ENCODE measurements at places on chromosomes 11 and 22.

DNA sequence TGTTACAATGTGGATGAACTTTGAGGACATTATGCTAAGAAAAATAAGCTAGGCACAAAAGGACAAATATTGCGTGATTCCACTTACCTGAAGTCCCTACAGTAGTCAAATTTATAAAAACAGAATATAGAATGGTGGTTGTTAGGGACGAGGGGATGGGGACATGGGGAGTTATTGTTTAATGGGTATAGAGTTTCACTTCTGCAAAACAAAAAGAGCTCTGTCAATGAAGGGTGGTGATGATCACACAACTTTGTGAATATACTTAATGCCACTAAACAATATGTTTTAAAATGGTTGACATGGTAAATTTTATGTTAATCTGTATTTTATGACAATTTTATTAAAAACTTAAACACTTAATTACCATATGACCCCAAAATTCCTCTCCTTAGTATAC is 26.1 kb downstream of the INTS4 start:
- DNase-seq, result no peak

- DNase-seq, result no peak
These were observed 29.1 kb upstream of the AQP11 start for GRCh38 chr11:77560605-77561004.

GRCh38 chr11:120337355-120338106 is 1.3 kb downstream of the ARHGEF12 start:
- no peak for DNase-seq

- DNase-seq, result no peak
These were observed 121.2 kb downstream of the PDE3B start for GRCh38 chr11:14764579-14765527.

GRCh38 chr22:24542641-24543040 is 12.3 kb downstream of the GUCD1 start:
- DNase-seq, result no peak

DNA sequence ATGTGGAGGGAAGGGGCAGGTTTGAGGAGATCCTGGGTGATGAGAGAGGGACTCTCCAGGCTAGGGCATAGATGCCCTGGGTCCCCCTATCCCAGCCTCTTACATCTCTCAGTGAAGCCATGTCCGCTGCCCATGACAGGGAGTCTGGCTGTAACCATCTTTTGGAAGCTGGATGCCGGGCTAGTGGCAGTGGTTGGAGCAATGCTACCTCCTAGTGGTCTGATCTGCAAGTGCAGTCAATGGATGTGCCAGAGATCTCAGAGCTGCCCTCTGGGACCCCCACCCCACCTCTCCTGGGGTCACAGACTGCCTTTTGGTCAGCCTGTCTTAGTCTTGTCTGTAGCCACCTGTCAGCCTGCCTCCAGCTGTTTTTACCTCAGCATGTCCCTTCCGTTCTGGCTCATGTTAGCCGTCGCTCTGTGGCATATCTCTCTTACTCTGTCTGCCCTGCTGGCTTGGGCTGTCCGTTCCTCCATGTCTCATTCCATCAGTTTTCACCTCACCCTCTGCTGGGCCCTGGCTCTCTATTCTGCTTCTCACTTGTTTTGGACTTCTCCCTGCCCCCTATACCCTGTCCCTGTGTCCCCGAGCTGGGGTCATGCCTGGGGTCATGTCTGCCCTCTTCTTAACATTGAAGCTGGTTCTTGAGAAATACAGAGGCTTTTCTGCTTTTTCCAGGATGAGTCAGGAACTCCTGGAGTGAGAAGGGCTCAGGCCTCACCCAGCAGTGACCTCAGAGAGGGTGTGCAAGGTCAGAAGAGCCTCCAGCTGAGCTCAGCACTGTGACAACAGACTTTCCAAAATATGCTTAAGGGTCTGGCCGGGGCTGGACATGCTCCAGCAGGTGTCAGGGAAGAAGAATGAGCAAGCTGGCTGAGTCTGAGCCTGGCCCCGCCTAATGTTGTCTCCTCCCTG is 52.0 kb upstream of the THY1 start:
- DNase-seq, result peak; percentile 57

GRCh38 chr11:13105237-13105844 is 96.2 kb downstream of the RASSF10 start:
- no peak for DNase-seq

DNA sequence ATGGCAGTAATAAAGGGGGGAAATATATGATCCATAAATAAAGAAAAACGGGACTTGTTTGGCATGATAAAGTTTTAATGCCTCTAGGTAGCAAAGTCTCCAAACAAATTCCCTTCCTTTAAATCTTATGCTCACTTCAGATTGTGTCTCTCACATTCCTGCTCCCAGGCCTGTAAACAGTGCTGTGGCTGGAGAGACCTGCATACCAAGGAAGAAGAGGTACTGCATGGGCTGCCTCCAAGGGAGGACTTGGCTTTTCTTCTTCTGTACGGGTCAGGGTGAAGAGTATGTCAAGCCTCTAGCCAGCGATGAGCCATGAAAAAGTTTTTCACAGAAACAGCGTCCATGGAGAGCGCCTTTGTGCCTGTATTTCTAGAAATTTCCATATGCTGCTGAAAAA is 161.8 kb downstream of the KIRREL3 start:
- DNase-seq, result no peak

DNA sequence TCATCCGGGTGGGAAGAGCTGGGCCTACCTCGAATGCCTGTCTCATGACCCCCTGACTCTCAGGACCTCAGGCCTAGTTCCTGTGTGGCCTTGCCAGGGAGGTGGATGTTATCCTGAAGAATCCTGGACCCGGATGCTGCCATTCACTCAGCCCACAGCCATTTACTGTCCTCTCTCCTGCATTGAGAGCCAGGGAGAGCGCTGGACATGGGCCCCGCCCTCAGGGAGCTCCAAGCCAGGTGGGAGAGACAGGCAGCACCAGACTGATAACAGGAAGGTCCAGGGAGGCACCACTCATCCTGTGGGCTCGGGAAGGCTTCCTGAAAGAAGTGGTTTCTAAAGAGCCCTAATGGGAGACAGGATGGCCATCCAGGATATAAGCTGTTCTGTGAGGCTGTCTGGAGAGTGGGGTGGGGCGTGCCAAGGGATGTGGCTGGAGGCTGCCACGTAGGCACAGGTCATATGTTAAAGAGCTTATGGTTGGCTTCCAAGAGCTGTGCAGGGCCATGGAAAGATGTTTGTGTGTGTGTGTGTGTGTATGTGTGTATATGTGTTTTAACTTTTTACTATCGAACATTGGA is 8.6 kb downstream of the SERPINH1 start:
- DNase-seq, result no peak

- no peak for DNase-seq
These were observed 83.9 kb downstream of the PTPRJ start for GRCh38 chr11:48064306-48064705.

DNA sequence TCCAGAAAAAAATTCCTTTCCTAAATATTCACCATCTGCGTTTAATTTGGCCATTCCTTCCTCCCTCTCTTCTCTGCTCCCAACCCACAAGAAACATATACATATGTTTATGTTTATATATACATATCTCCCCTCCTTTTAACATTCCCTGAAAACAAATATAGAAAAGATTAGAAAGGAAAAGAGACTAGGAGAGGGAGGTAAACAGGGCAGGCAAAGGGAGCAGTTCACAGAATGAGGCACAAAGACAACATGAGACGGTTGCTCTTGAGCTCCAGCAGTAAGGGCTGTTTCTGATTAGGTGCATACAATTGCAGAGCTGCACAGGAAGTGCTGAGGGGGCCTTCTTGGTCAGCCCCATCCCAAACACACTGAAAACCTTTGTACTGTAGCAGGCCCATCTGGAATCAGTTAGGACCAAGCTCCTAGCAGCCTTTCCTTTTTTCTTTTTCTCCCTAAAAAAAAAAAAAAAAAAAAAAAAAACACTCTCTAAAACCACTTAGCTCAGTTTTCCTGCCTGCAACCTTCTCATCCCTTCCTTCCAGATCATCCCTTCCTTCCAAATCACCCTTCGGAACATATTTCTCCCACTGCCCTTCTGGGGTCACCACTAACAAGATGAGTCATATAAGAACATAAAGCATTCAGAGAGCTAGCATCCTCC is 57.0 kb downstream of the RBFOX2 start:
- DNase-seq, result no peak

DNA sequence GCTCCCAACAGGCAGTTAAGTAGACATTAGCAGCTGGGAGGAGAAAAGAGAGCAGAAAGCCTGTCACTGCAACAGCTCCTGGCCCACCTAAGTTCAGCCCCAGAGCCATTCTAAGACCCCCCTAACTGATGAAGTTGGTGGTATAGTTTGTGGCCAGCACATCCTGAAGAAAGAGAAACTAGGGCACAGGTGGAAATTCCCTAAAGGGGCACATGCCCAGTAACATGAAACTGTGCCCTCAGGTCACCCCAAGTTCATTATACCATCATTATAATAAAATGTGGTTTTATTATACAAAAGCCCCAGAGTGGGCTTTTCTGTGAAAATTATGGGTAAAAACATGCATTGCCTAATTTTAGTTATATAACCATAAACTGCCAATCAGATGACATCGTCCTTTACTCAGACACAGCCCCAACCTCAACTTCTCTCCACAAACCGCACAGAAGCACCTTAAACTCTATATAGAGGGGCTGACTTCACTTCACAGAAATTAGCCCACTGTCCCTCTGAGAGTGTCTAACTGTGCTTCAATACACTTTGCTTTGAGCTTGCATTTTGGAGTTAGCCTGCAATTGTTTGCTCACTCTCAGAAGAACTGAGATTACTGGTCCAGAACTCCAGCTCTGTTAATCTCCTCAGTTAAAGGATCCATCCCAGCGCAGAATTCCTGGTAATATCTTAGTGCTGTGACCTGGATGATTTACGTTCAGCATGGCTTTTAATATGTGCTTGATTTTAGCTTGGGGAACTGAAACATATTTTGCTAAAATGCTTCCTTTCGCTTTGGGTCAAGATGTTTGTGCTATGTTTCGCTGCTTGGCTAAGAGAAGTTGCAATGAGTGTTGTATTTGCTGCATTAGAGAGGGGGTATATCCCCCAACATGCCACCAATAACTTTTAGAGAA is 1.8 kb upstream of the APOL3 start:
- no peak for DNase-seq

DNA sequence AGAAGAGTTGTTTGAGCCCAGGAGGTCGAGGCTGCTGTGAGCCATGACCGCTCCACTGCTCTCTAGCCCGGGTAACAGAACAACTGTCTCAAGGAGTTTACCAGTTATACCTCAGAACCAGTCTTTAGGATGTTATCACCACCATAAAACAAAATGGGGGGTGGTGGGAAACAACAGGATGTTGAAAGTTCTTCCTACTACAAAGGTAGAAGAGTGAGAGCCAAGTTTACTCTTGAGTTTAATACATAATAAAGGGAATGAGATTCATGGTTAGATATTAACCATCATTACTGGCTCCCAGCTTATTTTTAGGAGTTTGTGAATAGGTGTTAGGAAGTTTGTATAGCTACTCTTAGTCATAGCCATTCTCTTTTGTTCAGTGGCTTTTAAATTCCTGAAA is 78.8 kb upstream of the HORMAD2 start:
- no peak for DNase-seq

DNA sequence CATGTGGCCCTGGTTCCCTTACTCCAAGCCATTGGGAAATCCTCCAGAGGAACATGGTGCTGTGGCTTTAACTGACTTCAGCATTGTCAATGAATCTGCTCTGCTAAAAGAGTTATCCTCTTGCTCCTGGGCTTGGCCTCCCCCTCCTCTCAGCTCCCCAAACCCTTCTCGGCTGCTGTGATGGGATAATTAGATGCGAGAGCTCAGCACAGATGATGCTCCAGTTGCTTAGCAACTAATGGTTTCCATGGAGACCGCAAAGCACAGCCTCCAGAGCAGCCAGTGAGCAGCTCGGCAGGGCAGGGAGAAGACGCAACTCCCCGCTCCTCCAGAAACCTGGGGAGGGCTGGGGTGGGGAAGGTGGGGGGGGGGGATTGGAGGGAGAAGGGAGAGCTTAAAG is 2.8 kb upstream of the UPK2 start:
- peak; percentile 42 for DNase-seq

DNA sequence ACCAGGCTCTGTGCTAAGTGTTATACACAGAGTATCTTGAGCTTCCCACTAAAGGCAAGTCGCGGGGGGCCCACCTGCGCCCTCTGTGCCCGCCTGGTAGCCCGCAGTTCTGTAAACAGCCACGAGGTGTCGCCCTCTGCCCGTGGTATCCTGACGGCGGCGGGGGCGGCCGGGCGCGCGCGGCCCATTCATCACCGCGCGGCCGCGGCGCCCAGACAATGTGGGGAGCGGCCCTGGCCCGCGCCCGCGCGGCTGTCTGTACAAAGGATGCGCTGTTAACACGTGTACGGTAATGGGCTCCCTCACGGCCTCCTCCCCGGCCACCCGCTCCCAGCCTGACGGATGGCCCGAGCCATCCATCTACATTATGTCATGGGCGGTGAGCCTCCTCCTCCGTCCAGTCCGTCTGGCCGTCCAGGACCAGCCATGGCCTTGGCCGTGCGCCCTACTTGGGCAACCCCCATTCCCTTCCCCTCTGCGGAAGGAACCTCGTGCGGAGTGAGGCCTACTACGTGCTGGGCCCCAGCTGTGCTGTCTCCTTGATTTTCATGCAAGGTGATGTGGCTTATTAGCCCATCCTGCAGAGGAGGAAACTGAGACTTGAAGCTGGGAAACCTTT is 99.4 kb downstream of the MIAT start:
- peak; percentile 33 for DNase-seq

- DNase-seq, result no peak
These were observed 80.9 kb upstream of the MYO18B start for GRCh38 chr22:25661073-25661472.

DNA sequence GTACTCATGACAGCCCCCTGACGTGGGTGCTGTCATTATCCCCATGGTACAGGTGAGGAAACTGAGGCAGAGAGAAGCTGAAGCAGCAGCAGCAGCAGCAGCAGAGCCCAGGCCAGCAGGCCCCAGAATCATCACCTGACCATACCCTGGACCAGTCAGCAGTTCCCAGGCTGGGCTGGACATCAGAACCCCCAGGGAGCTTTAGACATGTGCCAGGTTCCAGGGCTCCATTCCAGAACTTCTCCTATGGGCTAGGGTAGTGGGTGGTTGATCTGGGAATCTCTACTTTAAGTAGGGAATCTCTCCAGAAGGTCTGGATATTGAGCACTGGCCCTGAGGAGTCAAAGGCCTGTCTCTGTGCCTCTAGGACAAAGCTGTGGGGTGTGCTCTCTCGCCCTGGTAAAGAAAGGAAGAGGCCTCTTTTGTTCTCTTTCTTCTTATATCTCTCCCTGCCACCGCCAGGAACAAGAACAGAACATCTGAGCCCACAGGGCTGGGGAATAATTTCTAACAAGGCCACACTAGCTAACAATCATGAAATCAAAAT is 26.6 kb downstream of the MAFF start:
- DNase-seq, result no peak

DNA sequence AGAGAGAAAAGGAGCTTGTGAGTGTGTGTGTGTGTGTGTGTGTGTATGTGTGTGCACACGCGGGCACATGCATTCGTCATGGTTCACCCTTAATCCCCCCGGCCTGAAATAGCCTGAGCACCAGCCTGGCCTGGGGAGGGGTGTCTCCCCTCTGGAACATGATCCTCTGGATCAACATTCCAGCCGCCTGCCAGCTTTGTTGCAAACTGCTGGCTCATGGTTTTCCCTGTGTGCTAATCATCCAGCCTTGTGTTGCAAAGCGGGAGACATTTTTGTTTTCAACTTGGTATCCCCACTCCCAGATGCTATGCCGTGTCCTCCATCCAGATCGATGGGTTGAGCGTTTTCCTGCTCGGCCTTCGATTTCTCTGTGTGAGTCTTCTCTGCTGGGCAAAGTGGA is 94.3 kb downstream of the FEZ1 start:
- DNase-seq, result no peak

All from D721Med (cell line).